CD4-positive, alpha-beta memory T cell (primary cell): ENCODE measurements at places on chromosomes 16 and 17. TPM values are rescaled to one million over a fixed set of nuclear protein-coding genes. Genes with fewer than 3 reads are reported as not detected.

DNA sequence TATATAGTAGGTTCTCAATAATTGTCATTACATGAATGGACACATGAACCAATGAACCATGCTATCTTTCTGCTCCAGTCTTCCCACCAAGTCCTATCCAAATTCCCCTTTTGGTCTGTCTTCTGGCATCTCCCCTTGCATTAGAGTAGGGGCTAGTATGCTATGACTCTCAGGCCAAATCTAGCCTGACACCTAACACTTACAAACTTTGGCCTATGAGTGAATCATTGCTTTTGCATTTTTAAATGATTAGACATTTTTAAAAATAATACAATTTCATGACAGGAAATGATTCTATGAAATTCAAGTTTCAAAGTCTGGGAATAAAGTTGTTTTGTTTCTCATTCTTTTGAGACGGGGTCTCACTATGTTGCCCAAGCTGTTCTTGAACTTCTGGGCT is 102.5 kb upstream of the MAF start:
- no peak for DNase-seq

GRCh38 chr17:35390156-35390555 is 16.7 kb upstream of the SLFN11 start:
- no peak for DNase-seq

- no peak for DNase-seq
Observed at GRCh38 chr17:42472709-42473521, 14.2 kb downstream of the ATP6V0A1 start.

DNA sequence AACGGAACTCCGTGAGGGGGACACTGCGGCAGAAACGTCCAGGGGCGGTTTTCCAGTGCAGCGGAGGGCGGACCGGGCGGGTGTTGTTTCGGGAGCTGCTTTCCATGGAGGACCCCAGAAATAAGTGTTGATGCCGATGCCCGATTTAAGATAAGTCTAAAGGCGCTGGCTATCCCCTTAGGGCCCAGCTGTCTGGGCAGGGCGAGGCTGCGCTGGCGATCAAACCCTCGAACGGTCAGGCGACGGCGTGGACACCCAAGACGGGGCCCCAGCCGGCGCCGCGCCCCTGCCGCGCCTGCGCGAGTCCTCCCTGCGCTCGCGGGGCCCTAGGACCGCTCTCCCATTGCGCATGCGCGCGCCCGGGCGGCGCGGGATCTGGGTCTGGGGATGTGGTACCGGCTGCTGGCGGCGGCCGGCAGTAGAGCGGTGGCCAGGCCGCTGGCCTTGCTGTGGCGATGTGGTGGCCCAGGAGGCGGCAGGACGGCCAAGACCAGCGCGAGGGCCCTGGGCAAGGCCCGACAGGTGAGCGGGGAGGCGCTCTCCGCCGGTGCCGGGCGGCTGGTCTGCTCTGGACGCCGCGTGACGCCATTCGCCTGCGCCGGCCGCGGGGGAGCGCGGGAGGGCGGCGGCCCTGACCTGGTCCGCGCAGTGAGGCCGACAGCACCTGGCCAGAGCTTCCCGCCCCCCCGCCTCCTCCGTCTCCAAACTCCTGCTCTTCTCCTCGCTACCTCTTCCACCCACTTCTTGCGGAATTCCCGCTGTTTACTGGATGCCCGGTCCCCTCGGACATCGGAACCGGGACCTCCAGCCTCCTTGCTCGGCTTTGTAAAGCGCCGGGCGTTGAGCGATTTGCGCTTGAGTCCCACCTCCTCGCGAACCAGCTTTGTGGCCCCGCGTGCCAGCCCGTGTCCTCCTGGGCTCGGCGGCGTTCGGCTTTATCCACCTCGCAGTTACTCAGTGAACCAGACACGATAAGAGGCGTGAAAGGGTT is 24.0 kb downstream of the DEF8 start:
- peak; percentile 94 for DNase-seq

GRCh38 chr17:78493853-78494695 is 83.1 kb downstream of the DNAH17 start:
- DNase-seq: no peak

DNA sequence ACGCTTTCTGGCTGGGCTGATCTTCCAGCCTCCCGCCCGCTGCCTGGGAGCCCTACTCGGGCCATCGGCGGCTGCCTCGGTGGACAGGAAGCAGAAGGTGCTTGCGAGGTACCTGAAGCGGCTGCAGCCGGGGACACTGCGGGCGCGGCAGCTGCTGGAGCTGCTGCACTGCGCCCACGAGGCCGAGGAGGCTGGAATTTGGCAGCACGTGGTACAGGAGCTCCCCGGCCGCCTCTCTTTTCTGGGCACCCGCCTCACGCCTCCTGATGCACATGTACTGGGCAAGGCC is 30.7 kb downstream of the CIITA start:
- no peak for DNase-seq

GRCh38 chr16:8283195-8283594 is 307.1 kb downstream of the TMEM114 start:
- no peak for DNase-seq

DNA sequence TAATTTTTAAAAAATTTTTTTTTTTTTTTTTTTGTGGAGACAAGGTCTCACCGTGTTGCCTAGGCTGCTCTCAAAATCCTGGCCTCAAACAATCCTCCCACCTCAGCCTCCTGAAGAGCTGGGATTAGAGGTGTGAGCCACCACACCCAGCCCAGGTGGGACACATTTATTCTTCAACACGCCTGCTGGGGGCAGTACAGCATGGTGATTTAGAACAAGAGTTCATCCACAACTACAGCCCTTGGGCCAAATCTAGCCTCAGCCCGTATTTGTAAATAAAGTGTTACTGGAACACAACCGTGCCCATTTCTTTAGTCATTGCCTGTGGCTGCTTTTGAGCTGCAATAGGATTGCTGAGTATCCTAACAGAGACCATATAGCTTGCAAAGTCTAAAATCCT is 92.8 kb downstream of the KATNIP start:
- DNase-seq: no peak

DNA sequence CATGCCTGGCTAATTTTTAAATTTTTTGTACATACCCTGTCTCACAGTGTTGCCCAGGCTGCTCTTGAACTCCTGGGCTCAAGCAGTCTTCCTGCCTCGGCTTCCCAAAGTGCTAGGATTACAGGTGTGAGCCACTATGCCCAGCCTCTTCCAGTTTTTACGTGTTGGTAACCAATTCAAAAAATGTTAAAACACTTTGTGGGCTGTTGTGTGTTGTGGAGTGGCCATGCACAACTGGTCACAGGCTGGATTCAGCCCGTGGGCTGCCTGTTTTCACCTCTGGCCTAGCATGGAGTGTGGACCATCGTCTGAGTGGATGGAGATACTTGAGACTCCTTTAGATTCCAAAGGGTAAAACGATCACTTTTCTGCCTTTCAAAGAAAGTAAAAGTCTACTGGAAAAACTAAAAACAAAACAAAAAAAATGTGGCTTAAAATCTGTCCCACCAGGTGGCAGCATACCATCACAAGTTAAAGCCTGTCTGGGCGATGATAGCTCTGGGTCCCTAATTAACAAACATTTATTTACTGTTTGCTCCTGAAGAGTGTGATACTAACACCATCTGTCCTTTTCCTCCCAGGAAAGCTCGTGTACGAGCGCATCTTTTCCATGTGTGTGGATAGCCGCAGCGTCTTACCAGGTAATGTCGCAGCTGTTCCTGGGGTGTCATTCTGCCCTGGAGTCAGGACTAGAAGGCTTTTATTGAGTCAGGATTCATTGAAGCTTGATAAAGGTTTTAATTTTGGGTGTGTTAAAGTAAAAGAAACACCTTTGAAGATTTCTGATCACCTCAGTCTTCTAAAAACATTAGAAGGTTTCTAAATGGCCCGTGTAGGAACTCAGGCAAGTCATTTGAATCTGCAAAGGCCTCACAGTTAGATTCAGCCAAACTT is 45.8 kb downstream of the VPS35L start:
- peak; percentile 45 for DNase-seq

GRCh38 chr17:9324864-9325263 is 250.8 kb downstream of the STX8 start:
- DNase-seq: no peak

DNA sequence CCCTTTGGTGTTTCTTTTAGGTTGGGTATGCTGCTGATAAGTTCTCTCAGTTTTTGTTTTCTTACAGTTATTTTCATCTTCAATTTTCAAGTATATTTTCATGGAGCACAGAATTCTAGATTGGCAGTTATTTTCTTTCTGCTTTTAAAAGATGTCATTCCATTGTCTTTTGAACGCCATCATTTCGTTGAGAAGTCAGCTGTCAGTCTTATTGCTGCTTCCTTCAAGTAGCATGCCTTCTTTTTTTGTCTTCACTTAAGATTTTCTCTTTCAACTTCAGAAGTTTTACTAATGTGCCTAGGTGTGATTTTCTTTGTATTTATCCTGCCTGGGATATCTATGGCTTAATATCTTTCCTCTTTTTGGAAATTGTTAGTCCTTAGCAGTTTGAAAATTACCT is 262.2 kb upstream of the PMFBP1 start:
- DNase-seq: no peak

DNA sequence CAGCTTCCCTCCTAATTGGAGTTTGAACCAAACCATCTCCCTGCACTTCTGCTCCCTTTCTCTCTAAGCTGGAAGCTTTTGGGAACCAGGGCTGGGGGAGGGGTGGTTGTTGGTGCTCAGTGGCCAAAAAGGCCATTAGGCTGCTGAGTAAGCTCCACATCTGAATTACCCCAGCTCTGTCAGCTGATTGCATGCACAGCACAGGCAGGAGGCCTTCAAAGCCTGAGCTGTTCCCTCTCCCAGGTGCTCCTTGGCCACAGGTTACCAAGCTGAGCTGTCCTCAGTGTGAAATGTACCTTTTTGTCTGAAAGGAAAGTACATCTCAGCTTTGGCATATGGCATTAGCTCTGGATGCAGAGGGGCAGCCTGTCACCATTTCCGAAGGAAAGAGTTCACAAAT is 6.2 kb upstream of the TBKBP1 start:
- DNase-seq: no peak

GRCh38 chr16:29925781-29926710 is at the start of gene KCTD13:
KCTD13 (minus strand) TSS chr16:29926226; CDS start chr16:29926033, 193 bp downstream.
- DNase-seq: peak; percentile 97

- DNase-seq: no peak
Observed at GRCh38 chr16:77696149-77696548, 26.2 kb upstream of the NUDT7 start.

DNA sequence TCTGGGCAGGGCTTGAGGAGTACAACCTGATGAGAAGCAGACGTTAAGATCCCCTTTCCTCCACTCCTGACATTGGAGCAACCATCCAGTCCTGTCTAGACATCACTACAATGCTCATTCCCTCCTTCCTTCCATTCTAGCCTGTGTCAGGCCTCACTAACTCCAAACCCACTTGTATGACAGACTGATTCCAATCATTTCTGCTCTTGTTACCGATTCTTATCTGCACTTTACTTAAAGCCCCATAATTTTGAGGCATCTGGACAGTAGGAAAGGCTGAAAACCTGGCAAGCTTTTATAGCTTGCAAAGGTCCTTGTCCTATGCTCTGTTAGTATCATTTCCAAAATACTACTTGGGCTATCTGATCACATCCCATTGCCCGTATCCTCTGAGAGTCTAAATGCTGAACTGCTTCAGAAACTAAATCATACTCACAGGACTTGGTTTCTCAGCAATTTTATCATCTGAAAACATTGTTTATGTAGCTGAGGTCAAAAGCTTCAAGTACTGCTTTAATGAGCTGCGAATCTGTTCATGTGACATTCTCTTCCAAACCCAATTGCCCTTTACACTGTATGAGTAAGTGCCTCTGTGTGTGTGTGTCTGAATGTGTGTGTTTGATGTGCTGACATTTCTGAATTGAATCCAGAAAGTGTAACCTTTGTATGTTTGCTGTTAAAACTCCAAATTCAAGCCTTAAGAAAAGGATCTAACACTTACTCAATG is 57.2 kb upstream of the CACNG3 start:
- DNase-seq: no peak

DNA sequence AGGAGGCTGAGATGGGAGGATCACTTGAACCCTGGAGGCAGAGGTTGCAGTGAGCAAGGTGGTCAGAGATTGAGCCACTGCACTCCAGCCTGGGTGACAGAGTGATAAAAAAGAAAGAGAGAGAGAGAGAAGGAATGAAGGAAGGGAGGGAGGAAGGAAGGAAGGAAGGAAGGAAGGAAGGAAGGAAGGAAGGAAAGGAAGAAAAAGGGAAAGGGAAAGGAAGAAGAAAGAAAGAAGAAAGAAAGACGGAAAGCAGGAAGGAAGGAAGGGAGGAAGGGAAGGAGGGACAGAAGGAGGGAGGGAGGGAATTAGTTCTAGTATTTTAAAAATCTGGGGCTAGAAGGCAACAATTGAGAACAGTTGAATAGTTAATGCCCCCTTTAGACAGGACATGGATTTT is 161.5 kb upstream of the CACNG3 start:
- no peak for DNase-seq

GRCh38 chr16:21100447-21100846 is 50.2 kb downstream of the DNAH3 start:
- DNase-seq: no peak

DNA sequence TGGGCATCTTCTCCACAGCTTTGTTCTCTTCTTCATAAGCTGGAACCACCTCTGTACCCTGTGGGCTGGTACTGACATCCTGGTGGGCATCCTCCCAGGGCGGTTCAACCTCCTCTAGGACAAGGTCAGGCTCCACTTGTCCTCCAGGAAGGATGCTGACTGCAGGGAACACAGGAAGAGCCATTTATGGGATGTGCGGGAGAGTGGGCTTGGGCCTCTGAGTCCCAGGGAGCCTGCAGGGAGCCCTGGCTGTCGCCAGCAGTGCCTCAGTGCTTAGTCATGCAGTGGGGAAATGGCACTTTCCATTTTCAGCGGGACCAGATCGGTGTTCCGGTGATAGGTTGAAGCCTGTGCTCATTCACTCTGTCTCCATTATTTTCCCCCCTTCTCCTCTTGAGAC is 20.5 kb downstream of the CNGB1 start:
- DNase-seq: no peak

DNA sequence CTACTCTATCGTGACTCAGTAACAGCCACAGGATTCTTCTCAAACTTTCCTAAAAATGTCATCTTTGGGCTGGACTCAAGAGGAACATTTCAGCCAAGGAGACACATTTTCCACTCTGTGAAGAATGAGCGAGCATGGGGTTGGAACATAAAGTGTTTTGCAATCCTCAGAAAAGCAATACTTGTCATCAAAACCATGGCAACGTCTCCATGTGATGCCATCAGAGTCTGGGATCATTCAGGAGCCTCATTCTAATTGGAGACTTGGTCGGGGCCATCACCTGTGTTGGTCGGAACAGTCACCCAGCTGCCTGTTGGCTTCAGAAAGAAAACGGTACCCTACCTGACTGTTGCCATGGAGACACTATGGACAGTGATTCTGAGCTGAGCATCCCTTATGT is 25.5 kb downstream of the MYOCD start:
- DNase-seq: no peak

The ITGAX gene
- not detected for polyA plus RNA-seq

The TVP23C gene
- 6.9 TPM for polyA plus RNA-seq

The CLEC18B gene
- not detected for polyA plus RNA-seq

The PYY gene
- not detected for polyA plus RNA-seq

The SNX20 gene
- polyA plus RNA-seq: 106 TPM

The BCO1 gene
- not detected for polyA plus RNA-seq

The NOD2 gene
- 3.7 TPM for polyA plus RNA-seq

The AGRP gene
- not detected for polyA plus RNA-seq

The TUBG2 gene
- 5.0 TPM for polyA plus RNA-seq

The ZSCAN10 gene
- not detected for polyA plus RNA-seq

The CMC2 gene
- 154 TPM for polyA plus RNA-seq

The TMEM98 gene
- not detected for polyA plus RNA-seq

The SEC14L5 gene
- polyA plus RNA-seq: not detected

The SCNN1G gene
- not detected for polyA plus RNA-seq
